ENCODE measurements at places on chromosomes 3 and 15.

- no peak for DNase-seq
These were observed 60.0 kb downstream of the AAGAB start for GRCh38 chr15:67194171-67195114.

DNA sequence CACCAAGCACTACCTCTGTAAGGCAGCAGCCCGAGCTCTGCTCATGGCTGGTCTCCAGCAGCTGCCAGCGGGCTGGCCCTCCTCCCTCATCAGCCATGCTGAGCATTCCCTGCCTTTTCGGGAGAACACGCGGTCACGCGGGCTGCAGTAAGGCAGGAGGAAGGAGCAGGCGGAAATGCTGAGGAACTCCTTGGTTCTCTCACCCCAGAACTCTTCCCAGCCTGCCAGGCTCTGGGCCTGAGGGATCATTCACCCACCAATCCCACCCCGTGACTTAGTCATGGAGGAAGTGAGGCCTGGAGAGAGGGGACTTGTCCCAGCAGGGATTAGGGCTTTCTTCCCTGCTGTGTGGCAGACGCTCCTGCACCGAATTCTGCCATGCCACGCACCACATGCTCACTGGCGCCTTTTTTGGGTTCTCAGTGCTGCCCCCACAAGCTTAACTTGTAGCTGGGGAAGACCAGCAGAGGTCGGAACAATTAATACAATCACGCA, 42.9 kb upstream of the RPL32 start:
- DNase-seq, result no peak

GRCh38 chr15:78000091-78000926, 77.2 kb downstream of the TBC1D2B start:
- peak; percentile 37 for DNase-seq

DNA sequence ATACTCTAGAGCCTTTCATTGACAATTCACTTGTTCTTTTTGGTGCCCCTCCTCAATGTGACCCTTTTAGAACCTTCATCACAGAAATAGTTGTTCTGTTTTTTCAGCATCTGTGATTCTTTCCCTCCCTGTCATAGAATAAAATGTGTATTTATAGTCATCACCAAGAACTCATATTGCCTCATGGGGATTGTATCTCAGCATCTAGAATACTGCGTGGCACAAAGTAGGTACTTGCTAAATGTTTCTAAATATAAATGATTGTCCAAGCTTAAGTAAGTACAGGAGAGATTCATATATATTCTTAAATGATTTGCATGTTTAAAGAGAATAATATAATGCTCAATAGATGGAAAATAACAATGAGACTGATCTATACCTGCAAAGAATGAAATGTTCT, 190.1 kb downstream of the FNDC3B start:
- no peak for DNase-seq

- DNase-seq, result no peak
These were observed 55.4 kb downstream of the EOMES start for GRCh38 chr3:27666708-27667107.

DNA sequence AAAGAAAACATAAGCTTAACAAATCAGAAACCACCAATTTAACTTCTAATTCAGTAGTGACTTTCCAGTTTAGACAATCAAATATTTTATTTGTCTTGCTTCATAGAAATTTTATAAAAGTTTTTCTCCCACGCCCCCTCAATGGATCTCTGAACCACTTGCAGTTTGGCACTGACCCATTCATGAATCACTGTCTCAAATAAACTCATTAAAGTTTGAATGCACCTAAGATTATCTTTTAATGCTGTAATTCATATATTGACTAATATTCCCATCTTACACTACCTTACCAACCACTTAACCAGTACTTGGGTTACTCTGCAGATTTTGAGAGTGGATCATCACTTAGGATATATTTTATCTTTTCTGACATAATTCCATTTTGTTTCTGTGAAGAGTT, 880.2 kb downstream of the OTOL1 start:
- DNase-seq, result no peak

DNA sequence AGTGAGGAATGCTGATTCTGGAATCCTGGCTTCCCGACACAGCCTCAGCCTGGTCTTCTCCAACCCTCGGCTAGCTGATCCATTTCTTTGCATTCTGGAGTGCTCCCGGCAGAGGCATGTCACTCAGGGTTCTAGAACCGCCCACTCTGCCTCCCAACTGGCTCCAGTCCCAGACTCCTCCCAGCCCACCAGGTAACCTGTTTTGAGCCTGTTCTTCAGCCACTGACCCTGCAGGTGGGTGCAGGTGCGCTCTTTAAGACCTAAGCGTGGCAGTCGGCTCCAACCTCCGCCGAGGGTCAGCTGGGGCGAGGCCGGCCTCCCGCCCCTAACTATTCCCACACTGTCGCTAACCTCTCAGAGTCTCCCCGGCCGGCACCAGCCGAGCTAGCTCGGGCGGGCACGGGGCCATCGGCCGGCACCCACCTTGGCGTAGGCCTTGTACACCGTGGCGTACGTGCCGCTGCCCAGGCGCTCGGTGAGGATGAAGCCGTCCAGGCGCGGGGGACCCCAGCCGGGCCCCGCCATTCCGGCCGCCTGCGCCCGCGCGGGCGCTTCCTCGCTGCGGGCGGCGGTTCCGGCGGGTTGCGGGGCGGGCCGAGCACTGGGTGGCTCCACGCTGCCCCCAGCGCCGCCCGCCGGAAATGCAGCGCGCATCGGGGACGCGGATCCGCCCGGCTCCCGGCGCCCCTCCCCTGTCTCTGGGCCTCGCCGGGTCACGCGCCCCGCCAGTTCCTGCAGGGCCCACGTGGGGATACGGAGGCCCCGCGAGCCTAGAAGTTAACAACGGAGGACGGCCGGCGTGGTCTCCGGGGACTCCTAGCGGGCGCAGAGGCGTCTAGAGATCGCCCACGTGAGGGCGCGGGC, at the start of gene ULK3:
Gene ULK3, minus strand, starts transcription at position 576 of the 864 bp plus-strand sequence. Its CDS starts 51 bp downstream, at position 525.
- DNase-seq, result peak; percentile 82

- DNase-seq, result no peak
These were observed 300.6 kb downstream of the VPS13C start for GRCh38 chr15:61759639-61760038.

DNA sequence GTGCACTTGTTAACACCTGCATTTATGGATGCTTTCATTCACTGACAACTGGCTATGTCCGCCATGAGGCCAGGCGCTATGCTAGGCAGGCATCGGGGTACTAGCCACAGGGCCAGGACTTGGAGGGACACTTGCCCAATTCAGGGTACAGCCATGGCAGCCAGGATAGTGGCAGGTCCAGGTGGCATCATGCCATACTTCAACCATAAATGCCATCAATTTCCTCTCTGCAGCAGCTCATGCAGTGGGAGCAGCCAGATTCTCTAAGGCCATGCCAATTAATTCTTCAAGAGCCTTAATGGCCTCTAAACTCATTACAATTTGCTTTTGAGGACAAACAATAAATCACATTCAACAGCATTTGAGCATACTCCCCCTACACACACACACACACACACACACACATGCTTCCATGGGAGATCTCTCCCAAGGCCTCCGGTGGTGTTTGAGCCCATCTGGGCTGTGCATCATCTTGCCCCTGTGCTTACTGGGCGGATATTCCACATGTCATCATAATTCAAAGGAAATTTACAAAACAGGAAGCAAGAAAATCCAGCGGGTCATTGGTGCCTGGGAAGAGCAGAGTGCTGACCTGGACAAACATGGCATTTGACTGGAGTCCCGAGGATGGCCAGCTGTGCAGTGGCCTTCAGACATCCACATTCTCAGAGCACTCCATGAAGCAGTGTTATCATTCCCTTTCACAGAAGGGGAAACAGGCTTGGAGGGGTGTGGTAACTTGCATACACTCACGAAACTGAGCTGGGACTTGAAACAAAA, 109.1 kb downstream of the IQSEC1 start:
- no peak for DNase-seq

DNA sequence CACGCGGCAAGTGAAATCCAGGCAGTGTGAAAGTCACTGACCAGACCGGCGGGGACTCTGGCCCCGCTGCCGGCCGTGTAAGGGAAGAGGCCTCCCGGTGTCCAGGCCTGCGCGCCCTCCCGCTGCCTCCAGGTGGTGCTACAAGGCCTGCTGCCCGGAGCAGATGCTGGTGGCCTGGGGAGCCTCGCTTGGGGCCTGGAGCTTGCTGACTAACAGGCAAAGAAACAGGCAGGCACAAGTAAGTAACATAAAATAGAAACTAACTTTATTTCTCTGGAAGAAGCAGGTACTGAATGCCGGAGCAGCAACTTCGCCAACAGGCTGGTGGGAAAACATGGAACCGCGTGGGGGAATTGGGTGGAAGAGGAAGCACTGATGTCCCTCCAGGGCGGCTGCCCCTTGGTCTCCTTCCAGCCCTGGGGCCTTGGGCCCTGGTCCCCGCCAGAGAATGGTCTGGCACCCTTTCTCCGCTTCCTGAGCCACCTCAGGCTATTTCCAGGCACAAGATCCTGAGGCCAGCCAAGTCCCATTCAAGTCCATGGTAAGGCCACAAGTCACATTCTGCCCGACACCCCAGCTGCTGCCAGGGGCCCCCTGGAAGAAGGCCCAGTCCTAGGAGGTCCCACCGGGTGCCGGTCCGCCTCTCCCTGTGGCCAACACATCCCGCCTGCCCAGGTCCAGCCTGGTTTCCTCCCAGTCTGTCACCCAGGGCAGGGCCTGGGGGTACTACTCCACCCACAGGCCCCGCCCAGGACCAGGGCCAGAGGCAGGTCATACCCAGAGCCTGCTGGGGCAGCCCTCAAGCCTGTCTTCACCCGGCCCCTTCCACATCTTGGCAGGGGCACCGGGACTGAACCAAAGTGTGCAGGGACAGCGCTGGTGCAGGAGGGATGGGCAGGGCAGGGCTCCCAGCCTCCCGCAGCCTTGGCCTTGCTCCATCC, 45.0 kb downstream of the TNK2 start:
- peak; percentile 75 for DNase-seq

DNA sequence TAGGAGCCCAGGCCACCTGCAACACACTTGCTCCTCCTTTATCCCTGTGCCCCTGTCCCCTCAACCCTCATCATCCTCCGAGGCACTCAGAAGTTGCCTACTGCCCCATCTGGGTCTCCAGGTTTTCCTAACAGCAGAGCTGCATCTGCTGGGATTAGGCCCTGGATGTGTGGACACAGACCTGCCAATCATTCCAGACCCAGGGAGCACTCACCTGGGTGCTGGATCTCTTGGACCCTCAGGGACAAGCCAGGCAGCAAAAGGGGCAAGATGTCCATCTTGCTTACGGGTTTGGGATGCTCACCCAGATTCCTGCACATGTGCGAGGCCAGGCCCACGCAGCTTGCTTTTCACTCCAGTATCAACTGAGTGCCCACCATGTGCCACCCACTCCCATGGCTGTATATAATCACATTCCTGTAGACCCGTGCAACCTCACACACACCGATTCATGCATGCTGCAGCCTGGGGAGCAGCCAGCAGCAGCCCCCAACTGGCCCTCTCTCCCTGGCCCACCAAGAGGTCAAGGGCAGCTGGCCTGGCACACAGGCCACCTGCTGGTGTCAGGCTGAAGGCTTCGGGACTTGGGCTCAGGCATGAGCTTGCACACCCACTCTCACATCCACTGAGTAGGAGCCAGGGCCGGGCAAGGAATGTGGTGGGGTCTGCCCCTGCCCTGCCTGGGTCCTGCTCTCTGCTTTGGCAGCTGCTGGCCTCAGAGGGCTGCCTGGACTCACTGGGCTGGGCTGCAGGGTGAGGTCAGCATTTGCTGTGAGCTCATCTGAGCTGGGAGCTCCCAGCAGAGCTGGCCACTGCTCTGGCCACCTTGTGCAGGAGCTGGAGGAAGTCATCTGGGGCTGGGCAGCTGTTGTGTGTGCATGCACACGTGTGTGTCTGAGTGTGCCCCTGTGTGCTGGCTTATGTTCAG, 14.9 kb downstream of the PRKCD start:
- DNase-seq, result no peak

- DNase-seq, result no peak
These were observed 365 bp upstream of the PDCD6IP start for GRCh38 chr3:33798113-33798417.

DNA sequence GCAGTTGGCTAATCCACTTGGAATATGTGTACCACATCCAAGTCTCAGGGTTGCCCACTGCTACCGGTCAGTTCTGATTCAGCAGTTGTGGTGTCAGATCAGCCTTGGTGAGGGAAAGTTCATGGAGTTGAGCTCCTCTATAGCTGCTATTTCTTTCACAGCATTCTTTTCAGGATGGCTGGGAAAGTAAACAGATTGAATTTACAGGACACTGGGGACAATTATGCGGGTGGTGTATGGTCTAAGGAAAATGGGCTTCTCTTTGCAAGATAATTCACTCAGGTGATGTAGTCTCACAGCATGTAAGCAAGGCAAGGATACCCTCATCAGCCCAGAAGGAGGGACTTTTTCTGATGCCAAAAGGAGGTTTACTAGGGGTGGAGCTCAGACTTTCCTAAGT, 249.9 kb downstream of the DOCK3 start:
- DNase-seq, result no peak

GRCh38 chr3:136787349-136787748, 31.6 kb upstream of the SLC35G2 start:
- DNase-seq, result peak; percentile 65

GRCh38 chr15:31500766-31501449, 174.3 kb downstream of the KLF13 start:
- no peak for DNase-seq

GRCh38 chr15:86892774-86893449, 813.2 kb downstream of the AGBL1 start:
- DNase-seq, result peak; percentile 72

DNA sequence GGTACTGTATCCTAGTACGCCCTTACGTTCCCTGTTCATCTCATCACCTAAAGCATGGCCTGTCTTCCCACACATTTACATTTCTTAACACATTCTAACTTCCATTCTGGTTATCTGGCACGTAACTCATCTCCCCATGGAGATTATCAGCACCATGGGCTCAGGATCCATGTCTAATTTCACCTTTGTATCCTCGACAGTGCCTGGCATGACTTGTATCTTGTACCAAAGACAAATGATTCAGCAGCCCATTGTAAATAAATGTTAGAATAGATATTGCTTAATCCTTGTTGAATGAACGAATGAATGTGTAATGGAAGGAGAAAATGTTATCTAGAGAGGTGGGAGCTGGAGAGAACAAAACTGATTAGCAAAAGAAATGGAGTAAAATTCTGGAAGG, 69.7 kb upstream of the TPM1 start:
- peak; percentile 36 for DNase-seq

- DNase-seq, result peak; percentile 20
These were observed 31.0 kb downstream of the POC1A start for GRCh38 chr3:52123106-52123725.

DNA sequence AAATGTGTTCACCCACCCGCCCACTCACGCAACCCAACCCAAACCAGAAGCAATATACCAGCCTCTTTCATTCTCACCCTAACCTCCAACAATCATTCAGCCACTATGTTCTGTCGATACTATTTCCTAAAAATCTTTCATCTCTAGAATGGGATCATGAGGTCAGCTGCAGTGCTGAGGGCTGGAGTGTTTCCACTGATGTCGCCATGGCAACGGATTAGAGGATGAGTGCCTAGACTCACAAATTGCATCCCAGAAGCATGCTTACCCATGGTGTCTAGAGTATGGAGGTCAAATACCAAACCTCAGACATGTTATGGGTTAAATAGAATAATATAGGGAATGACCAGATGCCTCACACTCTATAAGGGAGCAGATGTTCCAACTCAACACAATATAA, 138.5 kb downstream of the GABRB3 start:
- no peak for DNase-seq

Measured in H4 (cell line).